Gastrocnemius medialis (tissue), 4 donors: ENCODE measurements at places on chromosomes 4 and X. TPM values are rescaled to one million over a fixed set of nuclear protein-coding genes. Genes with fewer than 3 reads are reported as not detected.
A peak's percentile ranks its signal among the peaks of the same experiment; 100 is the strongest.

The CCDC110 gene
- 2.5 TPM for total RNA-seq

DNA sequence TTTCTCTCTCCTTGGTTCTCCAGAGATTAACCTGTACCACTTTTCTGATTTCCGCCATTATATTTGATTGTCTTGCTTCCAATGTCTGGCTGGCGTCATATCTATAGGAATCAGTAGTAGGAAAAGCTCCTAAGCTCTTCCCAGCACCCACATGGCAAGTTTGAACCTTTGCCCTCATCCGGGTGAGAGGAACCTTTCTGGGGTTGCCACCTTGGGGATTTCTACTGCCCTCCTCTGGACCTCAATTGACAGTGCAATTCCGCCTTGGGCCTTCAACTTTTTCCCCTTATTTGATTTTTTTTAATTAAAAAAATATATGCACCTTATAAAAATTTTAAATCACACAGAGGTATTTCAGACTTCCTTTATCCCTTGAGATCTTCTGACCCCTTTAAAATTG is 2.0 kb upstream of the CXorf66 start:
- H3K27me3 ChIP-seq: no peaks in the 10 kb centered on the region
- no peak overlapping the region for H3K4me3 ChIP-seq
- no peak overlapping the region for H3K27ac ChIP-seq

GRCh38 chr4:82429728-82430192 is 502 bp downstream of the HNRNPDL start:
- peaks cover 32% of the 10 kb centered on the region for H3K4me1 ChIP-seq
- no peaks in the 10 kb centered on the region for H3K27me3 ChIP-seq
- no peaks in the 10 kb centered on the region for H3K36me3 ChIP-seq
- peak overlapping the region; percentile 100 for H3K27ac ChIP-seq
- peak overlapping the region; percentile 98 for H3K4me3 ChIP-seq

- no peaks in the 10 kb centered on the region for H3K27me3 ChIP-seq
- H3K4me3 ChIP-seq: no peak overlapping the region
- no peak for DNase-seq
- H3K27ac ChIP-seq: no peak overlapping the region
- no peaks in the 10 kb centered on the region for H3K36me3 ChIP-seq
Observed at GRCh38 chrX:15056044-15056443, 182.8 kb downstream of the MOSPD2 start.

DNA sequence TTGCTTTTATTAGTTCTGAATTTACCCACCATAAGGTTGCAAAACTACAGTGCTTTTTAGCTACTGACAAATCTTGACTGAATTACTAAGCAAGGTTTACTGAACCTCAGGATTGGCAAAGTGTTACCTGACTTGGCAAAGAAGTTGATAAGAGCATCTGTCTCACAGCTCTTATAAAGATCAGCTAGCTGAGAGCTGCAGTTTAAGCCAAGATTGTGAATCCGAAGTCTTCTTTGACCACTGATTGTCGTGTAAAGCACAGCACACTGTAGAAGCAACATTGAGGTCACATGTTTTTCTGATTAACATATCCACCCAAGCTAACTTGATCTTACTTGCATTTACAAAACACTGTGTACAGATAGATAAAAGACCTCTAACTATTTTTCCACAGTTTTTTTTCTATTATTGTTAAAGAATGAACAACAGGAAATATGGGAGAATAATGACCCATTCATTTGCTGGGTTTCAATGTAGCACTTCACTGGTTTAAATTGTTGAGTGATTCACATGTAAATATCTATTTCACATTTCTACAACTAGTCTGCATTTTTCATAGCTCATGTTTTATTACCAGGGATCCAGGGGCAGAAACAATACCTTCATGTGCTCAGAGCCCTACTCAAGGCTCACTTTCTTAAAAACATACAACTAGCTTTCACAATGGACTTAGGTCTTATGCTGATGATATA is 54.0 kb downstream of the METTL14 start:
- no peaks in the 10 kb centered on the region for H3K27me3 ChIP-seq
- H3K4me3 ChIP-seq: no peak overlapping the region
- peaks cover 11% of the 10 kb centered on the region for H3K4me1 ChIP-seq
- no peak for DNase-seq
- H3K36me3 ChIP-seq: no peaks in the 10 kb centered on the region

DNA sequence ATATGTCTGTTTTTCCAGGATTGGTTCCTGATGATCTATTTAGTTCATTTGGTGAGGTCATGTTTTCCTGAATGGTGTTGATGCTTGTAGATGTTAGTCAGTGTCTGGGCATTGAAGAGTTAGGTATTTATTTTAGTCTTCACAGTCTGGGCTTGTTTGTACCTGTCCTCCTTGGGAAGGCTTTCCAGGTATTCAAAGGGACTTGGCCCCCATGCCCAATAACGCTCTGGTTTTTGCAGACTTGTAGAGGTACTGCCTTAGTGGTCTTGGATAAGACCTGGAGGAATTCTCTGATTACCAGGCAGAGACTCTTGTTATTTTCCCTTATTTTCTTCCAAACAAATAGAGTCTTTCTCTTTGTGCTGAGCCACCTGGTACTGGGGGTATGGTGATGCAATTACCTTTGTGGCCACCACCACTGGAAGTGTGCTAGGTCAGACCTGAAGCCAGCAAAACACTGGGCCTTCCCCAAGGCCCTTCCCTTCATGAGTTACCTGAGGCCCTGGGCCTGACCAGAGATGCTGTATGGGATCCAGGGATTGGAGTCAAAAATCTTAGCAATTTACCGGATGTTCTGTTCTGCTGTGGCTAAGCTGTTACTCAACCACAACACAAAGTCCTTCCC is 63.3 kb upstream of the RXFP1 start:
- H3K4me3 ChIP-seq: no peak overlapping the region
- DNase-seq: no peak
- no peaks in the 10 kb centered on the region for H3K36me3 ChIP-seq
- H3K27ac ChIP-seq: no peak overlapping the region

- peaks cover 10% of the 10 kb centered on the region for H3K4me1 ChIP-seq
- no peak overlapping the region for H3K4me3 ChIP-seq
- no peak overlapping the region for H3K27ac ChIP-seq
- H3K36me3 ChIP-seq: no peaks in the 10 kb centered on the region
Observed at GRCh38 chrX:49993661-49994060, 71.3 kb downstream of the CLCN5 start.

DNA sequence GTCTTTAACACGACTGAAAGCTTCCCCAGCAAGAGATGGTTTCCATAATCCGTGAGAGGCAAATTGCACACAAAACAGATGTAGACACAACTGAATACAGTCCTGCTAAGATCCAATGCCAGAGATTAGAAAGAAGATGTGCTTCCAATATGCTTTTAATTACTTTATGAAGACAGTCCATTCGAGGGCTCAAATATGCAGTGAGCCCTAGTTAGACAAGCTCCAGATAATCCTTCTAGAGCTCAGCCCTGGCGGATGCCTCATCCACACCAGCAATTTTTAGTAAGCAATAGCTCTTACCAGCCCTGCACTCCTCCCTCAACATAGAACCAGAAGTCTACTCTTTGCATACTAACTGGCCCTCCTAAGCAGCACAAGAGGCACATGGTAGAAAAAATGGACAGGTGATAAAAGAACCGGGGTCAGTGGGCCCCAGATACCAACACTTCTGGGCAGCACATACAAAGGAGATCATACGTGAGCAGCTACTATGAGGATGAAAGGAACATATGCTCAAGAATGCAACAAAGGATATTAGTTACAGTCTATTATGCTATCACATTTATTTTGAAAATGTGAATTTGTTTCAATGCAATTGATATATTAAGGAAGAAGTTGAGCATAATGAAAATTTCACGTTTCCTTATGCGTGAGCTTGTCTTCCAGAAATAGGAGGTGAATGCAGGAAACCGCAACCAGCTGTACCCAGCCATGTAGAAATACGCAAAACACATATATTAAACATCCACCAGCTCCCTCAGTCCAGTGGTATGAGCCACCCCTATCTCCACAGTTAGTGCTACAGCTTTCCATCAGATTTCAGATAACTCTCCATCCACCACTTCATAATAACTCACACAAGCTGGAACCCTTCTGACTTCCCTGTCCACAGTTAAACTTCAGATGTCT is 34.3 kb downstream of the GPC4 start:
- no peaks in the 10 kb centered on the region for H3K36me3 ChIP-seq
- DNase-seq: no peak
- no peak overlapping the region for H3K27ac ChIP-seq
- H3K4me1 ChIP-seq: no peaks in the 10 kb centered on the region
- H3K27me3 ChIP-seq: no peaks in the 10 kb centered on the region
- H3K4me3 ChIP-seq: no peak overlapping the region

The SLC49A3 gene
- 2.7 TPM for total RNA-seq

GRCh38 chr4:95188701-95189370 is 359.9 kb downstream of the UNC5C start:
- H3K4me3 ChIP-seq: no peak overlapping the region
- no peak for DNase-seq
- H3K27me3 ChIP-seq: no peaks in the 10 kb centered on the region
- no peaks in the 10 kb centered on the region for H3K36me3 ChIP-seq
- H3K4me1 ChIP-seq: no peaks in the 10 kb centered on the region
- no peak overlapping the region for H3K27ac ChIP-seq

- H3K27ac ChIP-seq: no peak overlapping the region
- no peak overlapping the region for H3K4me3 ChIP-seq
- H3K4me1 ChIP-seq: no peaks in the 10 kb centered on the region
- H3K36me3 ChIP-seq: no peaks in the 10 kb centered on the region
Observed at GRCh38 chr4:74768857-74769525, 25.3 kb downstream of the BTC start.

The ASMTL gene
- 14.3 TPM for total RNA-seq

GRCh38 chr4:150679018-150679764 is 97.2 kb downstream of the MAB21L2 start:
- no peak for DNase-seq
- no peaks in the 10 kb centered on the region for H3K4me1 ChIP-seq
- H3K4me3 ChIP-seq: no peak overlapping the region
- no peaks in the 10 kb centered on the region for H3K36me3 ChIP-seq

GRCh38 chr4:65311120-65311519 is 359.2 kb downstream of the EPHA5 start:
- H3K27me3 ChIP-seq: no peaks in the 10 kb centered on the region
- no peaks in the 10 kb centered on the region for H3K4me1 ChIP-seq
- H3K4me3 ChIP-seq: no peak overlapping the region
- no peak overlapping the region for H3K27ac ChIP-seq
- no peak for DNase-seq
- H3K36me3 ChIP-seq: no peaks in the 10 kb centered on the region

DNA sequence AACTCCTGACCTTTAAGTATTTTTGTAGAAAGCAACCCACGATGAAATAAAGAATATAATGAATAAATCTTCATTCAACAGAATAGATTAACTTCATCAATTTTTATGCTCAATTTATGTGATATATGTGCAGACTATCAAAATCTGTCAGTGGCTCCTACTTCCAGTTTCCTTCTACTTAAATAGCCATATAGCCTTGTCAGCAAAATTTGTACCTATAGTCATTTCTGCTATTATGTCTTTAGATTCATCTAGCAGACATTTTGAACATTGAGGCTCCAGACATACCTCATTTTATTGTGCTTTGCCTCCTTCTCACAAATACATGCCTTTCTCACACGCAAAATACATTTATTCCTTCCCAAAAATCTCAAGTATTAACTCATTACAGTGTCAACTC is 971.7 kb downstream of the FAM133A start:
- no peak for DNase-seq
- H3K4me1 ChIP-seq: no peaks in the 10 kb centered on the region
- no peak overlapping the region for H3K4me3 ChIP-seq
- peaks cover 4% of the 10 kb centered on the region for H3K27me3 ChIP-seq

DNA sequence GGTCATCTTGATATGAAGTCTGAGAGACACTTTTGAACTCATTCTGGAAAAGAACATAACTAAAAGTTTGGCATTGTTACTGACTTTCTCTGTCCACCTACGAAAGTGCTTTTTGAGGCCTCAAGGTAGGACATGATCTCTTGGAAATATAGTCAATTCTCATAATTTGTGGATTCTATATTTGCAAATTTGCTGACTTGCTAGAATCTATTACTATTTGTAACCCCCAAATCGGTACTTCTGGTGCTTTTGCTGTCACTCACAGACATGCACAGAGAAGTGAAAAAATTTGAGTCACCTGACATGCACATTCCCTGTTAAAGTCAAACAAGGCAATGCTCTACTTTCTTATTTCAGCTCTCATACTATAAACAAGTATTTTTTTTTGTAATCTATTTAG is 35.6 kb downstream of the TSPAN7 start:
- H3K4me1 ChIP-seq: peaks cover 10% of the 10 kb centered on the region
- no peak for DNase-seq
- no peak overlapping the region for H3K27ac ChIP-seq
- H3K36me3 ChIP-seq: peaks cover 9% of the 10 kb centered on the region
- H3K4me3 ChIP-seq: no peak overlapping the region

The RADX gene
- 0.36 TPM for total RNA-seq

DNA sequence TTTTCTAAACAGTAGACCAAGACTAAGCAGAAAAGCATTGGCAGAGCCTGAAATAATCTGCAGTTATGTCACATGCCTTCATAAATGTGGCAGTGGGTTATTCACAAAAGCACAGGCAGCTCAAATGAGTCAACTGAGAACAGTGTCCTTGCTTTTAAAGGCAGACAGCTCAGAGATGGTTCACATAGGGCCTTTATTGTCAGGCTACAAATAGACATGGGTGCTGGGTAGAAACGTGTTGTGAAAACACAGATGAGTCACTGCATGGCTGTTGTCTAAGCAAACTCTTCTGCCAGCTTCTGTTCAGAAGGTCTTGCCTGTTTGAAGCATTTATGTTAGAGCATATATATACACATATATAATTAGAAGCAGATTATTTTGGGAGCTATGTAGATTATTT is 118.0 kb downstream of the SLC4A4 start:
- no peaks in the 10 kb centered on the region for H3K36me3 ChIP-seq
- H3K4me3 ChIP-seq: no peak overlapping the region
- DNase-seq: peak; percentile 54
- peaks cover 14% of the 10 kb centered on the region for H3K4me1 ChIP-seq
- peak overlapping the region; percentile 69 for H3K27ac ChIP-seq
- H3K27me3 ChIP-seq: no peaks in the 10 kb centered on the region

- no peaks in the 10 kb centered on the region for H3K27me3 ChIP-seq
- no peaks in the 10 kb centered on the region for H3K36me3 ChIP-seq
- peaks cover 49% of the 10 kb centered on the region for H3K4me1 ChIP-seq
- peak overlapping the region; percentile 55 for H3K27ac ChIP-seq
- H3K4me3 ChIP-seq: no peak overlapping the region
- no peak for DNase-seq
Observed at GRCh38 chr4:77801260-77801608, 17.9 kb downstream of the CNOT6L start.

The BEX5 gene
- total RNA-seq: not detected

DNA sequence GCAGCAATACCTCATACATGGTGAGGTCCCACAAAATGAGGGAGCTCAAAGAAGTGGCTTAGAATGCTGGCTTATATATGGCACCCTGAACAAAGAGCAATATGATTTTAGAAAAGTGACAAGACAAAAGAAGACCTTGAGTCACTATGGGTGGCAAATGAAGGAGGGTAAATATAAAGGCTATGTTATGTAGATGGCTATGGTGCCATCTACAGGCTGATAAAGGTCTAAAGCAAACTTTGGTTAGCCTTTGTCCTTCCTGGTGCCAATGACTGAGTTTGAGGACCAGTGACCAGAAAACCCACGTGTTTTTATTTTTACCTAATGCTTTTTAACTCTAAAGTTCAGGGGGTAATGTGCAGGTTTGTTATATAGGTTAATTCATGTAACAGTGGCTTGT is 151.8 kb downstream of the CCNG2 start:
- no peaks in the 10 kb centered on the region for H3K4me1 ChIP-seq
- H3K27ac ChIP-seq: no peak overlapping the region
- no peaks in the 10 kb centered on the region for H3K36me3 ChIP-seq
- H3K4me3 ChIP-seq: no peak overlapping the region
- DNase-seq: no peak
- H3K27me3 ChIP-seq: no peaks in the 10 kb centered on the region

- H3K27ac ChIP-seq: no peak overlapping the region
- DNase-seq: no peak
- no peak overlapping the region for H3K4me3 ChIP-seq
- no peaks in the 10 kb centered on the region for H3K27me3 ChIP-seq
- H3K4me1 ChIP-seq: no peaks in the 10 kb centered on the region
- H3K36me3 ChIP-seq: no peaks in the 10 kb centered on the region
Observed at GRCh38 chrX:142036116-142036515, 132.4 kb downstream of the MAGEC1 start.
